A549 treated with DMSO at 1 μM for 4 hours (cell line): ENCODE measurements at places on chromosomes 1 and 21. TPM values are rescaled to one million over a fixed set of nuclear protein-coding genes. Genes with fewer than 3 reads are reported as not detected.

Gene KIRREL1
- 33.0 to 43.5 TPM (median 40.7 TPM) in 5 replicates for total RNA-seq

Gene KCNK1
- total RNA-seq: 13.2 to 19.6 TPM (median 18.1 TPM) in 5 replicates

Gene GPR89A
- total RNA-seq: 14.5 to 18.2 TPM (median 17.2 TPM) in 5 replicates

Gene NEK2
- 40.4 to 53.0 TPM (median 49.2 TPM) in 5 replicates for total RNA-seq

Gene KLHDC9
- total RNA-seq: 1.6 to 1.7 TPM (median 1.7 TPM) in 5 replicates

Gene BRDT
- not detected in 5 replicates for total RNA-seq

Gene GPR37L1
- 0.13 to 0.22 TPM (median 0.15 TPM) in 5 replicates for total RNA-seq

Gene FCRL1
- not detected in 5 replicates for total RNA-seq

Gene TLR5
- 0.05 to 0.45 TPM (median 0.18 TPM) in 4 of 5 replicates, not detected in the other for total RNA-seq

Gene NRDC
- 69.6 to 87.4 TPM (median 82.0 TPM) in 5 replicates for total RNA-seq
